ENCODE measurements at places on chromosomes 7 and 10. TPM values are rescaled to one million over a fixed set of nuclear protein-coding genes. Genes with fewer than 3 reads are reported as not detected.

IQUB gene
- total RNA-seq = 1.4 TPM

NXPH1 gene
- total RNA-seq = not detected

PAPOLB gene
- 1.1 TPM for total RNA-seq

AKR1C4 gene
- not detected for total RNA-seq

ERV3-1 gene
- 21.8 TPM for total RNA-seq

CYP3A4 gene
- total RNA-seq = not detected

- H3K36me3 ChIP-seq = no peaks in the 10 kb centered on the region
- no peak overlapping the region for H3K27ac ChIP-seq
- no peaks in the 10 kb centered on the region for H3K4me1 ChIP-seq
Observed at GRCh38 chr10:78450239-78450638, 416.6 kb downstream of the RPS24 start.

DNA sequence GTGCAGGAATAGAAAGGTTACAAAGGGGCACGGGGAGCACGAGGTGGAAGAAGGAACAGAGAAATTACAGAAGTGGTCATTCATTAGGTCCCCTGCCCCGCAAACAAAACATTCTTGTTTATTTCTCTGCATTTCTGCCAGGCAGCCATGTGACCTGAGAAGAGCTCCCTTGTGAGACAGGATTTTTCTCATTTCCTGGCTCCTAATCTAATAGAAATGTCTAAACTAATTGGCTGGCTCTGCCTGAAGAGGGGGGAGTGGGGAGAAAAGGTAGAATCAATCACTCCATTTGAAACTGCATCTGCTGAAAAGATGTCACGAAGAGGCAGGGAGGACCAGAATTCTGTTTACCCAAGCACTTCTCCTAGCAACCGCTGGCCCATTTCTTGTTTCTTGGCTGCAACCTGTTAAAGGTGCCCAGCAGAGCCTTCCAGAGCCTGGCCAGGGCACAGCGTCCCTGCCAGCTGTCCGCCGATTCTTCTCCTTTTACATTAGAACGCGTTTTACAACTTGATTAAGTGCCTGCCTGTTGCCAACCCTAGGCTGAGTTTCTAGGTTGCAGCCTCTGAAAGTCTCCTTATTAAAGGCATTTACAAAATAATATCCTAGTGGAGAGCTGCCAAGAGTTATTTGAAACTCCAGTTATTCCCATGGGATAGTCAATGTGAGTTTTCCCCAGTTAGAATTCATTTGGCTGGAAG is 1227.6 kb downstream of the TYW1 start:
- H3K36me3 ChIP-seq = no peaks in the 10 kb centered on the region
- H3K4me1 ChIP-seq = peaks cover 6% of the 10 kb centered on the region
- no peak overlapping the region for H3K4me3 ChIP-seq
- no peaks in the 10 kb centered on the region for H3K27me3 ChIP-seq
- DNase-seq = no peak
- no peak overlapping the region for H3K27ac ChIP-seq

GRCh38 chr7:85103962-85104361 is 82.9 kb downstream of the SEMA3D start:
- peaks cover 13% of the 10 kb centered on the region for H3K4me1 ChIP-seq
- no peaks in the 10 kb centered on the region for H3K27me3 ChIP-seq
- H3K36me3 ChIP-seq = no peaks in the 10 kb centered on the region
- no peak overlapping the region for H3K27ac ChIP-seq
- H3K4me3 ChIP-seq = no peak overlapping the region

GRCh38 chr7:73869011-73869798 is 8.2 kb downstream of the TMEM270 start:
- peaks cover 25% of the 10 kb centered on the region for H3K4me1 ChIP-seq
- H3K27ac ChIP-seq = peak overlapping the region; percentile 93
- H3K4me3 ChIP-seq = peak overlapping the region; percentile 5
- H3K36me3 ChIP-seq = no peaks in the 10 kb centered on the region

DNA sequence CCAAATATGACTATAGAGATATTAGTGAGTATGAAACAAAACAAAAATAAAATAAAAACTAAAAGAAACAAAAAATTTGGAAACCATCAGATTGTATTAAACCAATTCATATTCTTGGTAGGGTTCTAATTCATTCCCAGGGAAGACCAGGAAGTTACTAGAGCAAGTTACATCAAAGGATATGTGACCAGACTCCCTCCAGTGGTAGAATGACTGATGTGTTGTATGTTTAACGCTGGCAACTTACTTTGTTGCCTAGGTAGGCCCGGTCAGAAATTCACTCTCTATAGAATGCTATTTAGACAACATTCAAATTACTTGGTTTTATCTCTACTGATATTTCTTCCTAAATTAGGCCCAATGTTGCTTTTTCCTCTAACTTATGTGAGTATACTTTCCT is 5.2 kb downstream of the PHYHIPL start:
- H3K27me3 ChIP-seq = no peaks in the 10 kb centered on the region
- H3K4me1 ChIP-seq = peaks cover 9% of the 10 kb centered on the region
- H3K27ac ChIP-seq = no peak overlapping the region
- DNase-seq = no peak
- no peak overlapping the region for H3K4me3 ChIP-seq
- no peaks in the 10 kb centered on the region for H3K36me3 ChIP-seq

- H3K27ac ChIP-seq = no peak within 1 kb of the TSS
- peaks cover 6% of the 10 kb centered on the region for H3K4me1 ChIP-seq
- H3K27me3 ChIP-seq = no peaks in the 10 kb centered on the region
Observed at GRCh38 chr7:100177045-100178001, at the start of the genes GPC2 and STAG3. Gene GPC2, minus strand, starts transcription at chr7:100177381. Its CDS starts 182 bp downstream, at chr7:100177199. Gene STAG3, plus strand, starts transcription at chr7:100177918. Its CDS starts 2,639 bp downstream, at chr7:100180557.

GRCh38 chr7:151897161-151897731 is 20.3 kb upstream of the PRKAG2 start:
- DNase-seq = no peak
- H3K27me3 ChIP-seq = no peaks in the 10 kb centered on the region
- H3K36me3 ChIP-seq = no peaks in the 10 kb centered on the region

GRCh38 chr7:158431941-158432347 is 155.7 kb downstream of the PTPRN2 start:
- H3K36me3 ChIP-seq = no peaks in the 10 kb centered on the region
- no peak overlapping the region for H3K27ac ChIP-seq
- no peaks in the 10 kb centered on the region for H3K27me3 ChIP-seq
- H3K4me1 ChIP-seq = peaks cover 3% of the 10 kb centered on the region

DNA sequence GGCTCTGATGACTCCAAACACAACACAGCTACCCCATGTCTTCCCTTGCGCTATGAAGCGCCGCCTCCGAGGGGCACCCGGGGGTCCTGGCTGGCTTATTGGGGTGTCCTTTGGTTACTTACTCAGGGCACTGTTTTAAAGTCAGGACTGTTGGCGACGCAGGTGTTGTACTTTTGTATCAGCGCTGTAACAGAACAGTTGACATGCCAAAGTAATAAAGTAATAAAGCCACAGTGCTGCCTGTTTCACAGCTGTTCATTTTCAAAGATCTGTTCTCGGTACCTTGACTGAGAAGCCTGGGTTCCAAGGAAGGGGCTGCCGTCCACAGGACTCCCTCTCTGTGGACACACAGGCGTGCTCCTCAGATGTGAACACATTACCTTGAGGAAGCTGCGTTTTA is 64.1 kb downstream of the WDR37 start:
- no peak overlapping the region for H3K4me3 ChIP-seq
- H3K27me3 ChIP-seq = no peaks in the 10 kb centered on the region
- H3K4me1 ChIP-seq = no peaks in the 10 kb centered on the region
- no peak for DNase-seq
- H3K27ac ChIP-seq = no peak overlapping the region
- peaks cover 35% of the 10 kb centered on the region for H3K36me3 ChIP-seq

GRCh38 chr10:52999681-53000080 is 227.1 kb upstream of the MBL2 start:
- H3K36me3 ChIP-seq = no peaks in the 10 kb centered on the region
- H3K27ac ChIP-seq = no peak overlapping the region
- H3K4me3 ChIP-seq = no peak overlapping the region
- no peak for DNase-seq
- H3K27me3 ChIP-seq = no peaks in the 10 kb centered on the region

- peaks cover 30% of the 10 kb centered on the region for H3K4me1 ChIP-seq
- DNase-seq = no peak
- no peak overlapping the region for H3K27ac ChIP-seq
- no peaks in the 10 kb centered on the region for H3K36me3 ChIP-seq
- no peak overlapping the region for H3K4me3 ChIP-seq
Observed at GRCh38 chr10:30737931-30738391, 108.4 kb upstream of the LYZL2 start.

GRCh38 chr7:29385214-29385814 is 178.3 kb upstream of the PRR15 start:
- no peak overlapping the region for H3K27ac ChIP-seq
- H3K4me3 ChIP-seq = no peak overlapping the region
- H3K27me3 ChIP-seq = no peaks in the 10 kb centered on the region
- no peaks in the 10 kb centered on the region for H3K36me3 ChIP-seq
- no peak for DNase-seq

- H3K27me3 ChIP-seq = no peaks in the 10 kb centered on the region
- no peak for DNase-seq
Observed at GRCh38 chr7:86949052-86949778, 110.2 kb downstream of the ELAPOR2 start.

GRCh38 chr10:43170491-43170890 is 32.2 kb downstream of the CSGALNACT2 start:
- H3K27me3 ChIP-seq = no peaks in the 10 kb centered on the region
- H3K4me3 ChIP-seq = no peak overlapping the region
- DNase-seq = no peak
- H3K27ac ChIP-seq = no peak overlapping the region
- H3K4me1 ChIP-seq = no peaks in the 10 kb centered on the region
- peaks cover 4% of the 10 kb centered on the region for H3K36me3 ChIP-seq

- no peaks in the 10 kb centered on the region for H3K36me3 ChIP-seq
- no peak for DNase-seq
- H3K27ac ChIP-seq = no peak overlapping the region
- H3K4me3 ChIP-seq = no peak overlapping the region
Observed at GRCh38 chr7:22628112-22628511, 98.9 kb upstream of the IL6 start.

- no peak overlapping the region for H3K27ac ChIP-seq
- H3K4me3 ChIP-seq = no peak overlapping the region
- H3K36me3 ChIP-seq = no peaks in the 10 kb centered on the region
- DNase-seq = no peak
Observed at GRCh38 chr7:44313016-44313415, 12.4 kb downstream of the CAMK2B start.

GRCh38 chr10:51425431-51425830 is 274.0 kb downstream of the CSTF2T start:
- no peaks in the 10 kb centered on the region for H3K36me3 ChIP-seq
- DNase-seq = no peak
- no peak overlapping the region for H3K27ac ChIP-seq
- H3K27me3 ChIP-seq = no peaks in the 10 kb centered on the region

DNA sequence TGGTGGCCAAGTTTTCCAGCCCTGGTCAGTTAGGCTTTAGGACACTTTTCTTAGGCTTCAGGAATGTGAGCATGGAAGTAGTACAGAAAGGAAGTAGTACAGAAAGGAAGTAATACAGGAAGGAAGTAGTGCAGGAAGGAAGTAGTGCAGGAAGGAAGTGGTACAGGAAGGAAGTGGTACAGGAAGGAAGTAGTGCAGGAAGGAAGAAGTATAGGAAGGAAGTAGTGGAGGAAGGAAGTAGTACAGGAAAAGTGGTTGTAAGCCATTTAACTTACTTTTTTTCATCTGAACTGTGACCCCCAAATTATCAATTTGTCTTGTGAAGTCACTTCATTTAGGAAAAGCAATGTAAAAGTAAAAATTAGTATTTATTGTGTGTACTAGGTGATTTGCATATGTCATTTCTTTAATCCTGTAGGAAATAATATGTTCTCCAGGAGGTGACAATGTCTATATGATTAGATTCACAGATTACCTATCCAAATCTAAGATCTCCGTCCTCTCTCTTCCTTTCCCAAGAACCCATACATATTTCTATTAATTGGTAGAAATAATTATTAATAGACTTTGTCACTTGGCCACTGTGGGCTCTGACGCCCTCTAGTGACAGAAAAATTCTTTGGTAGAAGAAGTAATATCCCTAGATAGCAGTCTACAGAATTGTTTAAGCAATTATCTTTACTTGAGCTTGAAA is 3.9 kb upstream of the FAS start:
- H3K4me1 ChIP-seq = peaks cover 33% of the 10 kb centered on the region
- H3K27me3 ChIP-seq = no peaks in the 10 kb centered on the region
- no peak for DNase-seq
- no peaks in the 10 kb centered on the region for H3K36me3 ChIP-seq

DNA sequence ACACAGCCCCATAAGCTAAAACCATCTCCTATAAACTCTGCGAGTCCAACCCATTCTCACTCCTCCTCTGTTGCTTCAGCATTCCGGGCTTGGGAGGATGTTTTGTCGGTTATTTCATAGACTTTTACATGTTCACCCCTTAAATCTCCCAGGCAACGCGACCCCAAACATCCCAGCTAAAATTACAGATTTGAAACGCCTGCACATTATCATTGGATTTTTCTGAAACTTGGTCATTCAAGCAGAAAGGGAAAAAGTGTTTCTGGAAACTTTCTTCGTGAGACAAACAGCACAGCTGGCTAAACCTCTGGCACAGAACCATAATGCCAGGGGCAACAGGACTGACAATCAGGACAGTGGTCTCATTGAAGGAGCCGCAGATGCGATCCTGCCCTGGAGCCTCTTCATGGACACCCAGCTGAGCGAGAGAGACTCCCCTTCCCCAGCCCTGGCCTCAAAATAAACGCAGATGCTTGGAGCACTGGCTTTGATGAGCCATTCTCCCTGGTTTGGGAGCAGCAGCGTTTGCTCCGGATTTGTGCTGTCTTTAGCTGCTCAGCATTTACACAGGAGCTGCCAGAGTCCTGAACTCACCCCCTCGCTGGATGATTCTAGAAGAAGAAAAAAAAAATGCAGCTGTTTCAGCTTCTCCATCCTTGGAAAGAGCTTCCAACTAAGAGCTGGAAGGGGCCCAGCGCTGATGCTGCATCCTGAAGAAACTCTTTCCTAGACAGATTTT is 30.1 kb downstream of the AFAP1L2 start:
- no peak overlapping the region for H3K27ac ChIP-seq
- no peak for DNase-seq
- H3K4me1 ChIP-seq = peaks cover 6% of the 10 kb centered on the region
- no peaks in the 10 kb centered on the region for H3K36me3 ChIP-seq

- DNase-seq = no peak
- H3K27ac ChIP-seq = no peak overlapping the region
- no peaks in the 10 kb centered on the region for H3K27me3 ChIP-seq
- peaks cover 3% of the 10 kb centered on the region for H3K4me1 ChIP-seq
- H3K4me3 ChIP-seq = peak overlapping the region; percentile 49
- H3K36me3 ChIP-seq = no peaks in the 10 kb centered on the region
Observed at GRCh38 chr10:43265799-43266721, 805 bp downstream of the RASGEF1A start.

DNA sequence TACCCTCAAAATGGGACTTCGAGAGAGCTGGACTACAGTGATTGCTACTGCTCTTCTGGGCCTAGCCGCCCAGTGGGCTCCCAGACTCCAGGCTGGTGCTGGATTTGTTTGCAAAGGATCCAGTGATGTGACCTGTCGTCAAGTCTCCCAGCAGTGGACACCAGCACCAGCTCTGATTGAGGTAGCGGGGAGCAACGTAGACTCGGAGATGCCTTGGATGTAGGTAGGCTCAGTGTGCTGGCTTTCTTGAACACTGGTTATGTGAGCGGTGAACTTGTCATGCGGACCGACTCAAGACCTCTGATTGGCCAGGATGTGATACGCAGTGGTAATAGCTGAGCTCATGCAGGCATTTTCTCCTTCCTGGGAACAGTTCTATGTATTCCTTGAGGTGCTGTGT is 19.4 kb downstream of the AKR1C2 start:
- H3K4me3 ChIP-seq = no peak overlapping the region
- H3K27ac ChIP-seq = no peak overlapping the region
- no peak for DNase-seq
- no peaks in the 10 kb centered on the region for H3K27me3 ChIP-seq
- H3K36me3 ChIP-seq = no peaks in the 10 kb centered on the region
- H3K4me1 ChIP-seq = peaks cover 5% of the 10 kb centered on the region
